ENCODE measurements at places on chromosomes 7 and 10.

GRCh38 chr7:24472093-24472492 is 101.2 kb upstream of the PALS2 start:
- DNase-seq: no peak

DNA sequence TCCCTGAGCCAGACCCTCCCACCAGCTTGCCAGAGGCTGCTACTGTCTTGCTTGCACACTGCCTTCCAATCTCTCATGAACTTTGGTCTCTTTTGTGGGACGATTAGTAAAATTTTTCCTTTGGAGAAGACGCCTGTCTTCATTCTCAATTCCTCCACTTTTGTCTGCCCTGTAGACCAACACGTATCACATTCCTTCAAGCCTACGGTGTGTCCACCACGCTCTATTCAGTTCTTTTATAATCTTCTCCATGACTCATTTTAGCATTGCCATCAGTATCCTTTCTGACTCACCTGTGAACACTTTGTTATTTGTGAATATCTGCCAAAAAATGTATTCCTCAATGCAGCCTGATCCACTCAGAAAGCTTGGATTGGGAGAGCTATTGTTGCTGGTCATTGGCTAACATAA is 1.4 kb downstream of the GIMAP5 start:
- DNase-seq: no peak

DNA sequence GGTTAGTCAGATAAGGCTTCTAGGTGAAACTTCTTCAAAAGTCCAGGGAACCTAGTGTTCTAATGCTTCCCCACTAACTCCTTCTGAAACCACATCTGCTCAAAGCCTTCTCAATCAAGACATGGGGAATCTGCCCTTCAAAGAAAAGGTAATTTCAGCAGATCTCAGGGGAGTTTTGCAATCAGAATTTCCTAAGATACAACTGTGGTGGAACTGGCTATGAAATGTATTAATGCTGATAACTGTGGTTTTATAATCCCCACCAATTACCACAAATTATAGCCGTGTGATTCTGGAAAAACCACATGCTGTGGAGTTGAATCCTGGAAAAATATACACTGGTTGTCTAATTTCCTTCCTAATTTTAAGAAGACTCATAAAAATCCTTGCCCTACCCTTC is 233.8 kb downstream of the SORCS1 start:
- no peak for DNase-seq

DNA sequence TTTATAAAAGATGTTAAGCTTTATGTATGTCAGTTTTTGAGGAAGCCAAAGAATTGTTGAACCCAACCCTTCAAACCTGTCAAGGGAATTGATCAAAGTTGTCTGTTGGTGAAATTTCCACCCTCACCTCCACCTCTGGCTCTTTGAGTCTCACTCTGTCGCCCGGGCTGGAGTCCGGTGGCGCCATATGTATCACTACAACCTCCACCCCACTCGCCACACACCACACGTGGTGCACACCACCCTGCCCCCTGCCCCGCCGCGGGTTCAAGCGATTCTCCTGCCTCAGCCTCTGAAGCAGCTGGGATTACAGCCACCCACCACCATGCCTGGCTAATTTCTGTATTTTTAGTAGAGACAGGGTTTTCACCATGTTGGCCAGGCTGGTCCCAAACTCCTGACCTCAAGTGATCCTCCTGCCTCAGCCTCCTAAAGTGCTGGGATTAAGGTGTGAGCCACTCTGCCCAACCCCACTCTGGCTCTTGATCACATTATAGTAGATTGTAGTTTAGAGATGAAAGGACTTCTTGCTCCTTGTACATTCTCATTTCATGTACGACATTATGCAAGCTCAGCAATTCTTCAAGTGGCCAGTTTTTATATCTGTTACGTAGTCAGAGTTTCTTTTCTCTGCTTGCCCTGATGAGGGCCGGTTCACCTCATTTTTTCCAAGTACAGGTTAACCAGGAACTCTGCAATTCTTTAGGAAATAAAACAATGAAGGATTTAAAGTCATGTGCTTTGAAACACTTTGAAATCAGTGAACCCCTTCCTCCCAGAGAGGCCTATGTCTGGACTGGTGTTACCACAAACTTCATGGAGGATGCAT is 7.0 kb downstream of the BAMBI start:
- DNase-seq: no peak

DNA sequence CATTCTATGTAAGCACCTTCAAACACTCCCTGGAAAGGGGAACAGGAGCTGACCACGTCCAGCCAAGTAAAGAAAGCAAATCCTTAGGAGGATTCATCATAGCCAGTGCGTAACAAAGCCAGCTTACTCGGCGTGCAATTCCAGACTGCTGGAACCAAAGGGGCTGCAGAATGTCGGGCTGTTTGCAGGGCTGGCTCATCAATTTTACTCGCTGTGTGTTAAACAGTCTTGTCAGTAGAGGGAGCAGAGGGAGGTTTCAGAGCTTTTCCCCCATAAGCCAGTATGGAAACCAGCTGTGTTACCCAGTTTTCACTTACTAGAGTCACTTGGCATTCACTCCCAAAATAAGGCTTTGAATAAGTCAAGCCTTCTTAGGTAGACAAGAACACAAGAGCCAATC is 127.1 kb downstream of the KMT2E start:
- no peak for DNase-seq

- no peak for DNase-seq
Measured at GRCh38 chr7:148558914-148559313, 31.7 kb upstream of the C7orf33 start.

DNA sequence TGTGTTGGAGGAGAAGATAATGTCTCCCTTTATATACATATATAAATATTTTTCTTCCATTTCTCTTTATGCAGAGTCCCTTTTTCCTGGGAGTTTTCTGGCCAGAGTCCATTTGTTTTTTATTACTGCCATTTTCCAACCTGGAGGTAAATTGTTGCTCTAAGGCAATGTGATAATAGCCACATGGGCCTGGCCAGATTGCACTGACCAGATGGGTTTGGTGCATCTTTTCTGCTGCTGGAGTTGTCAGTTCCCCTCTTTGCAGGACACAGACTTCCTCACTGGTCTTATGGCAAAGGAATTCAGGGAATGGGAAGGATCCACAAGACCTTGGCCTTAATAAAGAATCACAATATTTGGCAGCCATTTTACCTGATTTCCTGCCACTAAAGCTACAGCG is 254.9 kb downstream of the SORCS3 start:
- no peak for DNase-seq

- DNase-seq: no peak
Measured at GRCh38 chr7:157938211-157938610, 601.4 kb downstream of the DNAJB6 start.

DNA sequence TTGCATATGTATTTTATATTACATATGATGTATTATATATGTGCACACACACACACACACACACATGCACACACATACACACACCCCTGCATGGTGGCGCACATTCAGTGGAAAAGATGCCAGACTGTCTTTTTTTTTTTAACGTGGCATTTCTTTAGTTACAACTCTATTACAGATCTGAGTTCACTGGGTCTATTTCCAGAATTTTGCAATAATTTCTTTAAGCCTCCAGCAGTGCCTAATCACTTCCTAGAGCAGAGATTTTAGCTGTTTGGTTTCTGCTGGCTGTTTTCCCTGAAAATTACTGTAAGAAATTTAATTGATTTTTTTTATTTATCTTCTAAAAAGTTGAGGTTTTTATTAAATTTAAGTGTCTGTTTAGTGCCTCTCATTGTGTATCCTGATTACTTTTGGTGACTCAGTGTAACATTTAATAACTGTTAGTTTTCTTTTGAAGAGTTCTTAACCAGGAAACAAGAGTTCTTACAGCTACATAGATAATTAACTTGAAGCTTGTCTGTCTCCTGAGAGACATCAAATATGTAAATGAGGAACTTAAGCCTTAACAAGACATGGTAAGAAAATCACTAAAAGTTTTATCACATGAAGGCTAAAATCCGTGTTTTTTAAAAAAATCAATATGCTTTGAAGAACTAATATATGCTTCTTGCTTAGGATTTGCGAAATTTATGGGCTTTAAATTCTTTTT is 232.0 kb downstream of the MDFIC start:
- DNase-seq: no peak

- no peak for DNase-seq
Measured at GRCh38 chr7:157445246-157445955, 108.6 kb downstream of the DNAJB6 start.

GRCh38 chr10:76582531-76582930 is 1055.1 kb downstream of the KCNMA1 start:
- no peak for DNase-seq

- DNase-seq: peak; percentile 55
Measured at GRCh38 chr10:1872151-1872726, 134.9 kb upstream of the ADARB2 start.

DNA sequence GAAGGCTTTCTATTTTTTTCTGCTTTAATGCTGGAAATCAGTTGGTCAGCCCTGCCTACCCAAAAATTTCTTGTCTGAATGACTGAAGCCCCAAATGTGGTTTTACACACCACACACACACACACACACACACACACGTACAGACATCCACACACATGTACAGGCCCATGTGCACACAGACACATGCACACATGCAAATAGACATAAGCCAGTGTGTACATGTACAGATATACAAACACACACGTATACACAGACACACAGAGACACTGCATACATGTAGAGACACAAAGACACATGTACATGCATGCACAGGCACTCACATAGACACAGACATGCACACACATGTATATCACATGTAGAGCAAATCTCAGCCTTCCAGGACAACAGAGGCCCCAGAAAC is 54.2 kb downstream of the TBATA start:
- DNase-seq: no peak

DNA sequence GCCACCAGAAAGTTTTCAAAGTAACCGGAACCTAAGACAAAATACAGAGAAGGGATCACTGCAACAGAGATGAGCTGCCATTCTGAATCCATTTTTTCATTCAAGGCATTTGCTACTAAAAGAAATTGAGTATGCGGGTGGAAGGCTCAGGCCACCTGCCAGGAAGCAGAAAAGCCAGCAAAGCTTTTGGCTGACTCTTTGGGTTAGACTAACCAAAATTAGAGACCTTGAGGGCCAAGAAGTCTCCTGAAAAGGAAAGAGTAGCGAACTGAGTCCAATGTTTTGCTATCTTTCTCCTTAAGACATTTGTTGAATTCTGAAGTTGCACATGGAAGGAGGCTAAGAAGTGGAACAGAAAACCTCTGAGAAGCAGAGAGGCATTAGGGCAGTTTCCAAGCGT is 79.0 kb downstream of the FAS start:
- no peak for DNase-seq

GRCh38 chr10:101772895-101773761 is 2.8 kb downstream of the FGF8 start:
- no peak for DNase-seq

GRCh38 chr7:14104861-14105260 is 115.4 kb upstream of the ETV1 start:
- no peak for DNase-seq

DNA sequence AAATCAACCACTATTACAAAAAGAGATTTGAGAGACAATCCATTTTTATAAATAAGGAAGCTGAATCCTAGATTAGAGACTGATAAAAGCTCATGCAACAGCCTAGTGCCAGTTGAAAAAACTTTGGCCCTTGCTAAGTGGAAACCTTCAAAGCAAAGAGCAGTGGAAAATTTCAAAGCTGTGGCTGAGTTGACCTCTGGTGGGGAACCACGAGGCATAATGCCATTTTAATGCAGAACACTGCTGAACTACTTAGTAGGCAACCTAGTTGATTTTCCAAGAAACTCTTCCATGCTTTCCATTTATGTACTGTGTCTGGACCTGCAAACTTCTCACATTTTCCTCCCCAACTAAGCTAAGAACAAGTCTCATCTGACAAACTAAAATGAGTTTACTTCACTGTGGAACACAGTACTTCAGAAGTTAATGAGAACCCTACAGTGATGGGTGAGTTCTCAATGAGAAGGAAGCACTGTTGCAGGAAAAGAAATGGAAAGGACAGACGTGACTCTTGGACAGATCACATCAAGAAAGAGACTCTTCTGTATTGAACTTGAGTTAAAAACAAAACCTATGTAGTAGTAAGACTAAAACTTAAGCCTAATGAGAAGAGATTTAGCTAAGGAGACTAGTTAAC is 19.5 kb downstream of the FZD9 start:
- no peak for DNase-seq

DNA sequence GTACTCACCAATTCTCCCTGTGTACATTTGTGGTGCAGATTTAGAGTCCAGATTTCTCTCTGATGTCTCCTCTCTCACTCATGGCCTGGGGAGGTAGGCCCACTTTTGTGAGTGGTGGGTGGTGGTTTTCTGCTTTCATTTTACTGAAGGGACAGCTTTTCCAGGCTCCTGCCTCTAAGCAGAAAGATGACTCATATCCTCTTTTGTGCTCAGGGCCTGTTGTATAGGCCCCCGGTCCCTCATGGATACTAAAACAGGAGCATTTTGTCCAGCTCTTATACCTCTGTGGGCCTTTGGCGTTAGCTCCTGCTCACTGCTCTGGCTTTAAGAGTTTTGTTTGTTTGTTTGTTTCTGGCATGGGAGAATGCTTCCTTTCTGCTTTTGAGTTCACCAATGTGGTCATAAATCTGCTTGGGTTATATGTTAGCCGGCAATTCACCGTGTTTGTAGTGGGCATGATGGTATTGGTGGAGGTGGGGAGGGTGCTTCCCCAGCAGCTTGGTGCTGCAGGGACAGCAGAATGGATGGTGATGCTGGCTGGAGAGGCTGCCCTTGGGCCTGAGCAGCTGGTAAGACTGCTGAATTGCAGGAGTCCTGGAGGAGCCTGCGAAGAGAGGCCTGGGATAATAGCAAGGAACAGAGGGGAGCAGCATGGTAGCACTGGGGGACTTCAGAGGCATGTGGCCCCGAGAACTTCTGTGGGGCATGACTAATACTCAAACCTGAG is 468.7 kb downstream of the RPS24 start:
- DNase-seq: peak; percentile 79

DNA sequence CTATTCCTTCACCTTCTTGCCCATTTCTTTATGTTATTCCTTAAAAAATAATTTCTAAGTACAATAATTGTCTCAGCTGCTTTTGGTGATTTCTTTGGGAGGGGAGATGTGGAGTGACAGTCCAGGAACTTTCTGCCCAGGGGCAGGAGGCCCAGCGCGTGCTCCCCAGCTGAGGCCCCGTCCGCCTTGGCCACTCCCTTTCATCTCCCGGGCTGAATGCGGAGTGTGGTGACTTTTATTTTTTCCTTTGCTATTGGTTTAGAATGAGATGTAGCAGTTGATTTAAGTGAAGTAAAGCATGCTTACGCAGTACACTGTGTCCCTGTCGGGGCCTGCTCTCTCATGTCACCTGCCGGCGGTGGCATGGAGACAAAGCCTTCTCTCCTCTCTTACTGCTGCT is 141.6 kb downstream of the MGMT start:
- DNase-seq: no peak

DNA sequence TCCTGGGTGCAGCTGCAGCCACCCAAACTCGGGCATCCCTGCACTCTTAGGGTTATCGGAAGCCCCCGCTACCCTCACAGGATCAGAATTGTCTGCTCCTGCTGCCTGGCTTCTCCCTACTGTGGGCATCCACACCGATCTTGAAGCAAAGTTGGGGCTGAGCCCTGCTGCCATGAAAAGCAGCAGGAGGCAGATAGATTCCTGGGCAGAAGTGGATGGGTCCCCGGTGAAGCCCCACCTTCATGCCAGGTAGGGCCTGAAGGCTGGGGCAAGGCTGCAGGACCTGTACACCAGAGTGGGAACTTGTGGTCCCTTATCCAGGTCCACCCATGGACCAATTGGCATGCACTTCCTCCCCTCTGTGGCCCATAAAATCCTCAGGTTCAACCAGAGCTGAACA is 922.6 kb upstream of the KCND2 start:
- no peak for DNase-seq

GRCh38 chr10:123996302-123996701 is 97.1 kb downstream of the CHST15 start:
- DNase-seq: peak; percentile 78

All from esophagus muscularis mucosa (tissue), 4 donors.